ENCODE measurements at places on chromosomes 7 and 10.

DNA sequence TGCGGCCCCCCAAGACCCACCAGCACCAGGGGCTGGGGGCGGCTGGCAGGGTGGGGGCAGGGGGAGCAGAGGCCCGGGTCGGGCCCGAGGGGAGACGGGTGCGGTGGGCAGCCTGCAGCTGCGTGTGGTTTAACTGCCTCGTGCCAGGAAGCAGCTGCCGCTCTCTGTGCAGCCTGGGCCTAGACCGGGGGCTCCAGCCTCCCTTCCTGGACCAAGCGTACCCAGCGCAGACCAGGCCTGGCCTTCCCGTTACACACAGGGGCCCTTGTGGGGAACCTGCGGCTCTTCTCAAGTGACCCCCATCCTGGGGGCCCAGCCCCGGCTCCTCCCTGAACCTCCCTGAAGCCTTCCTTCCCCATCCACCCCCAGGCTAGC, 6.6 kb upstream of the INTS1 start:
- DNase-seq: no peak

DNA sequence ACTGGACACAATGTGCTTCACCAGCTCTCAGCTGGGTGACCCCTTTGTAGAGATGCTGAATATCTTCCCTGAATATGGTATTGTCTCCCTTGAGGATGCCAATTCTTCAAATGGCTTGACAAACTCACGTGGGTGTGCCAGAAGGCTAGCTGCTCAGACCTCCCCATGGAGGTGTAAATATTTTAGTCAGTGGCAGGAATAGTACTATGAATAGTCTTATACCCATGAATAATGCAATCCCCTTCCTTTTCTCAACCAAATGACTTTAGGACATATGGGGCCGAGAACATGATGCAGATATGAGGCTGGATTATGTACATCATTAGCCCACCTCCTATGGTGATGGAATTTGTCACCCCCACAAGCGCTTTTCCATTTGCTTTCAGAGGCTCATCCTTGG, 401.8 kb downstream of the ADRA2A start:
- DNase-seq: no peak

GRCh38 chr7:33248671-33249070, 119.3 kb downstream of the BBS9 start:
- DNase-seq: no peak

DNA sequence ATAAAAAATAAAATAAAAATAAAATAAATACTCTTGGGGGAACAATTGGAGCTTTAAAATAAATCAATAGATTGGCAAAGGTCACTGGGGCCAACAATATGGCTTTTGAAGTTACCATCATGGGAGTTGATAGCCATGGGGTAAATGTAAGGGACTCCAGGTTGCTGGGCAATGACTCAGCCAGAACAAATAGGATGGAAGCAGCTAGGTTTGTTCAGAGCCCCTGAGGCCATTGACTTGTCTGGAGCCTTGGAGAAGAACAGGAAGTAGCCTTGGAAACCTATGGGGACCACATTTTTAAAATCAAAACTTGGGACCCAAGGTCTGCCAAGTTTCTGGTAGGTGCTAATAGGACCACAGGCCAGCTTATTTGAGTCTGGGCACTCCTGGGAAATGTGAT, 20.2 kb upstream of the FRA10AC1 start:
- no peak for DNase-seq

DNA sequence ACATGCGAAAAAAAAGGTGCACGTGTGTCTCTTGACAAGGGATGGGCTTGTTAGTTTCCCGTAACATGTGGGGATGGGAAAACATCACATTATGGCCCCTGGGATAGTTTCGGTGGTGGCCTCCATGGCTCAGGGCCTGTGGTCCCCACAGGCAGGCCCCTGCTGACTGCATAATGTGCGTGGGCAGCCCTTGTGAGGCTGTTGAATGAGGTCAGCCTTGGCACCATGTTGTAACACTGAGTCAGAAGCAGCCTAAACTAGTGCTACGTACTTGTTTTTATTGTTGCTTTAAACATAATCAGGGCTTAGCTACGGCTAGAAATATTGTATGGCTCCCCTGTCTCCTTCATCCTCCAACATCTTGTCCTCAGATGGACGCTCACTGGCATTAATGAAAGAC, 80.6 kb downstream of the BEND7 start:
- peak; percentile 25 for DNase-seq

- no peak for DNase-seq
Observed at GRCh38 chr10:63766745-63767137, 245.5 kb downstream of the REEP3 start.

- DNase-seq: peak; percentile 73
Observed at GRCh38 chr10:33145451-33146188, 187.6 kb upstream of the ITGB1 start.

GRCh38 chr7:149854611-149855360, 16.6 kb downstream of the ZNF862 start:
- peak; percentile 85 for DNase-seq

DNA sequence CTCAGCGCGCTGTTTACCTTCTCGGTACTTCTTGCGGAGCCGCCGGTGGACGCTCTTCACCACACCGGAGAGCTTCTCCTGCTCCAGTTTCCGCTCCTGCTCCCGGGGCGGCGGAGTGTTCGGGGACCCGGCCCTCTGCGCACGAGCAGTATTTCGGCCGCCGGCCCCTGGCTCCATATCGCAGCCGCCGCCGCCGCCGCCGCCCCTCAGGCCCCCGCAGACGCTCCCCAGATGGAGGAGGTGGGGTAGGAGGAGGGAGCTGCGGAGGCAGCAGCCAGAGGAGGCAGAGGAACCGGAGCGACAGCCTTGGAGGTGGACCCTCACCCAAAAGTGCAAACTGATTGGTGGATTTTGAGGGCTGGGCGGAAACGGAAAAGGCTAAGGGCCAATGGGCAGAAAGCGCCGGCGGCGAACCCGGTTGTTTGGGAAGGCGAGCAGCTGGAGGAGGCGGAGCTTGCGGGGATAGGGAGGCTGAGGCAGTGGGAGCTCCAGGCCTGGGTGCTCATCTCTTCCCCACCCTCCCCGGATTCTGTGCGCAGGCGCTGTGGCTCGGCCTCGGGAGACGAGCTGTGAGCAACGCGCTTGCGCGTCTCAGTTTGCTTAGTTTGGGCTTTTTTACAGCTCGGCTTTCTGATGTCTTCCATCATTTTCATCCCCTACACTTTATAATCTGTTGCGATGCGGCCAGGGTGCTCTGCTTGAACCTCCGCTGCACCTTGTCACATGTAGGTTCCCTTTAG, 146.9 kb downstream of the GPR85 start:
- peak; percentile 99 for DNase-seq

DNA sequence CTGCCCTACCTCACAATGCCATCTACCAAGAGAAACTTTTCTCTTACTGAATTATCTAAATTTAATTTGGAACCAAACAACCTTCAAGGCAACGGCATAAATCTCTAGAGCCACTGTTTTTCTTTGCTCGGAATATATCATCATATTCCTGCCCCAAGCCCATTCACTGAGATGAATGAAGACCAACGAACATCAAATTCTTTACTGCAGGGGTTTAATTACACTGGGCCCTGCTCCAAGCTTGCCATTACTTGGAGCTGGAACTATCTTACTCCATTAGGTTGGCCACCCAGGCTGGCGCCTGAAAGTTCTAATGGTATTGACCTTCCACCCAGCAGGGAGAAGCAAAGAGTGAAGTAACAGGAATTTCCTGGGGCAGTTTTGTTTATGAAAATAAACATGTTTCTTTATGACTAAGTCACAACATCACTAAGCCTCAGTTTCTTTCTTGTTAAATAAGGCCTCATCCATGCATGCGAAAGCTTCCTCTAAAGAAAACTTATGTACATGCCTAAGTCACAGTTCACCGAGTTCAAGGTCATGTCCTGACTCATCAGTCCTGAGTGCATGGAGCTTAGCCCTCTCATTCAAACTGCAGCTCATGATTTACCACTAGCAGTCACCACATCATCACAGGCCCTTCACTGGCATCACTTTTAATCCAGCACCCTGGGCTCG, 42.1 kb upstream of the ANAPC16 start:
- peak; percentile 61 for DNase-seq

DNA sequence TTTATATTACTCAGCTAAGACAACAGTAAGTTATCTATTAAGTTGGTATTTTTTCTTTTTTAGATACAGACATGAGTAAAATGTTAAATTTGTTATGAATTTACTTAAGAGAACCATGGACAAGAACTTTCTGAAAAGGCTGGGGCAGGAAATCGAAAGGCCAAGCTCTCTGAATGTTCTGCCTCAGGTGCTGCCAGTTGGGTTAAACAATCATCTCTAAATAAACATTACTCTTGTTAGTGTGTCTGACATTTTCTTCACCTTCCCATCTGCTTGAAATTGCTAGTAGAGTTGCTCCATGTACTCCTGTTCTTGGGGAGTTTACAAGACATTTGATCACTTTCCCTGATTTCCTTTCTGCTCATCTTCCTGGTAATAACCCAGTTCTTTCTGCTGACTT, 87.5 kb downstream of the ANKRD7 start:
- DNase-seq: peak; percentile 39

- DNase-seq: no peak
Observed at GRCh38 chr7:150370612-150371071, 2.0 kb downstream of the REPIN1 start.

DNA sequence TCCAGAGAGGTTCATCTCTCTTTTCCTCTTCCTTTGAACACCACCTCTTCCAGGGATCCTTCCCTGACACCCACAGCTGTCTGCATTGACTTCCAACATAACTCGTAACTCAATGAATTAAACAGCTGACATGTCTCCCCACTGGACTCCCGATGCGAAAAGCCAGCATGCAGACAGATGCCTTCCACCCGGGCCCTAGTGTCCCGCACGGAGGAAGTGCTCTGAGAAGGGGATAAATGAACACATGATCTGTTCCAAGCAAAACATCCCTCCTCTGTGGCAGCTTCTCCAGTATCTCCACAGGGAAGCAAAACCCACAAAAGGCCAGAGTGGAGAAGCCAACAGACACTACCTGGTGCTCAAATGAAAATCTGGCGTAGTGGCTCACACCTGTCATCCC, 28.3 kb downstream of the OGDHL start:
- DNase-seq: no peak

DNA sequence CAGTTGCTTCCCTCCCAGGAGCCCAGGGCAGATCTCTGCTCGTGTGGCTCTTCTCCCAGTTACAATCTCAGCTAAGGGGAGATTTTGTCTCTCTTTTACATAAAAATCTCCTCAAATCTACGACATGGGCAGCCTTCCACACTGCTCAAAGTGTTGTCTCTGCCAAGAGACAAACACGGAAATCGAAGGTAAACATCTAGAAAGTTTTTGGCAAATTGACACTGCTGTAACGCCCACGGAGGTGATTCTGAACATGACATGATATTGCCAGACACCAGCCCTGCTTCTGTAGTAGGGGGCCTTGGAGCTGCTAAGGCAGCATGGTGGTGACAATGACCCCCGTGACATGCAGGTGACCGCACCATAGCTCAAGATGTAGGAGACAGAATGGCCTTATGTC, 128.3 kb downstream of the CCDC3 start:
- DNase-seq: no peak

- no peak for DNase-seq
Observed at GRCh38 chr10:59336632-59337031, 25.7 kb downstream of the FAM13C start.

DNA sequence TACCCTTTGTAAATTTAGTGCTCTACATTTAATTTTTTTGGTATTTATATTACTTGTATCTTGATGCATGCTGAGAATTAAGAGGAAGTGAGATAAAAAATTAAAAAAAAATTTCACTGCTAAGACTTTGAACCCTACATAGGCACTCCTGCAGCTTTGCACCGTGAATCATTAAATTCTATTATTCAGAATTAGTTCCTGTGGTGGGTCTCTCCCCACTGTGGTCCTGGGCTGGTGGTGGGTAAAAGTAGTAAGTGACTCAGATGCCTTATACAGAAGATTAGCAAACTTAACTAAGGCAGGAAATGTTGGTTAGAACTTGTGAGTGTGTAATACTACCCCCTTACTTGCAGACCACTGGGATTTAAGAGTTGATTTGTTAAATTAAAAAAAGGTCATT, 72.6 kb downstream of the AP3M1 start:
- DNase-seq: no peak

DNA sequence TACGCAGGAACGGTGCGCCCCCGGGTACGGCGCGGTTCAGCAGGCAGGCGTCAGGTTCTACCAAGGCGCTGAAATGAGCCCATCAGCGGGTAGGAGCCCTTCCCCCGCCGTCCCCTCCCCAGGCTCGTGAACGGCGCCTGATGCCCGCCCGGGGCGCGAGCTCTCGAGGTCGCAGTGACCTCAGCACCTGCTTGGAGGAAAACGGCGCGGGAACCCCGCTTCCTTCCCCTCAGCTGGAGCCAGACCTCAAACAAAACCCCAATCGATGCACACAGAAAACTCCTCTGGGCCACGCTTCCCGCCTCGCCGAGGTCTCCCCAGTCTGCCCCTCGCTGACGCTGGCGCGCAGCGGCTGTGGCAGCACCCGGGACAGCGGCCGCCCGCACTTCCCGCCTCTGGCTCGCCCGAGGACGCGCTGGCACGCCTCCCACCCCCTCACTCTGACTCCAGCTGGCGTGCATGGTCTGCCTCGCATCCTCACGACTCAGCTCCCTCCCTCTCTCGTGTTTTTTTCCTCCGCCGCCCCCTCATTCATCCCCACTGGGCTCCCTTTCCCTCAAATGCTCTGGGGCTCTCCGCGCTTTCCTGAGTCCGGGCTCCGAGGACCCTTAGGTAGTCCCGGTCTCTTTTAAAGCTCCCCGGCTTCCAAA, 514 bp upstream of the GAD2 start:
- no peak for DNase-seq

- DNase-seq: no peak
Observed at GRCh38 chr7:45888185-45888992, at the start of gene IGFBP1. TSS of gene IGFBP1 (plus strand) at chr7:45888488. CDS start at chr7:45888653, 165 bp downstream.

GRCh38 chr10:101684782-101685181, 10.2 kb downstream of the FBXW4 start:
- no peak for DNase-seq

DNA sequence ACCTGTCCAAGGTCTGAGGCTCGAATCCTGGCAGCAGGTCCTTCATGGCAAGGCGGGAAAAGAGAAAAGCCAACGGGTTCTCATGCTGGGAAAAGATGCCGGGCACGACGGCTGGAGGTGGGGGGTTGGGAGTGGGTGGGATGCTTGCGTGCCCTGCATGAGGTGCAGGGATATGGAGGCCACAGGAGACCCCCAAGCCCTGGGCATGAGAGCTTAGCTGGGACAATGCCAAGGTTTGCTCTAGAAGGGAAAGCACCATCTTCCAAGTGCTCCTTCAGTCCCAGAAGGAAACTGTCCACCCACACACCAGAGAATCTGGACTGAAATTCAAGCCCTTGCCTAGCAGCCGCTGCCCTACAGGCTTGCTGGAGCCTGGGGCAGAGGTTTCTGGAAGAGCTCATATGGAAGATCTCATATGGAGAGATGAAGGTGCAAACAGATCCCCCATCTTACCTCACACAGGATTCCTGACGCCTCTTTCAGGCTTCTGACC, 64.3 kb downstream of the ZRANB1 start:
- no peak for DNase-seq

- DNase-seq: no peak
Observed at GRCh38 chr10:74510594-74510993, 315.8 kb upstream of the KAT6B start.

- DNase-seq: peak; percentile 34
Observed at GRCh38 chr10:113858541-113858940, 4.1 kb downstream of the NHLRC2 start.

DNA sequence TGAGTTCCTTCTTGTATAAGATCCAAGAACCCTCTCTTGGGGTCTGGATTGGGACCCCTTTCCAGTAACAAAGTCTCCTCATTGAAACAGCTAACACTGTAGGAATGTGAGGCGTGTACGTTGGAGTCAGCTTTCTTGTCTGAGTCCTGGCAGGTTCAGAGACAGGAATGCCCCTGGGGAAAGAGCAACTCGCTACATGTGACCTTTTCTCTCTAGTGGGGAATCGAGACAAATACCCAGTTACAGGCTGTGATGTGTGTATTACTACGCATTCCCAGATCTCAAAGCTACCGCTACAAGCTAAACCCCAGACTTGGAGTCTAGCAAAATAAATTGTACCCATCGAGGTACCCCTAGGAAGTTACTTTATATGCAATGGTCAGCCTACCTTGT, 85.6 kb upstream of the FRMD4A start:
- DNase-seq: peak; percentile 11
